Muscle of arm (tissue), 14 donors: ENCODE measurements at places on chromosomes 6 and 20.

DNA sequence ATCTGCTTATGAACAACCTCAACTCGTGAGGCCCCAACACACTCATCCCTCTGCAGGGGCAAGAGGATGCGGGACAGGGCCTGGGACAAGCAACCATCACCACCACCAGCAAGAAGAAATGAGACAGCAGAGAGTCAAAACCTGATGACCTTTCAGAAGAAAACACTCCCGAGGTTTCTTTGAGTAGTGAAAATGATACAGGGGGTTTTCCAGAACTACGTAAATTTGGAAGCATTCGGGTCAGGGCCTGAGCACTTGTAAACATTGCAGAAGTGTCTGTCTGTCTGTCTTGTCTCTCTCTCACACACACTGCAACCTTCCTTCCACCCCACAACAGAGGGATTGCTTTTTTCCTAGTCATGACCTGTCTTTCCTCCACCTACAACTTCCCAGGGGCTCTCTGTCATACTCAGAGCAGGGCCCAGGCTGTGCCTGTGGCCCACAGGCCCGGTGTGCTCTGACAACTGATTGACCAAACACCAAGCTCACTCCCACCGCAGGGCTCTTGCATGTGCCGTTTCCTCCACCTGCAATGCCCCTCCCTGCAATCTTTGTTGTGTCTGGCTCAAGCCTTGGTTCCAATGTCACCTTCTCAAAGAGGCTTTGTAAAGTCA lies 90.9 kb downstream of the BMP7 start:
- no peak for DNase-seq

- DNase-seq, result no peak
Measured at GRCh38 chr20:45407783-45408645, at the start of gene DBNDD2. DBNDD2 (plus strand) TSS chr20:45408289; CDS start chr20:45408468, 179 bp downstream.

DNA sequence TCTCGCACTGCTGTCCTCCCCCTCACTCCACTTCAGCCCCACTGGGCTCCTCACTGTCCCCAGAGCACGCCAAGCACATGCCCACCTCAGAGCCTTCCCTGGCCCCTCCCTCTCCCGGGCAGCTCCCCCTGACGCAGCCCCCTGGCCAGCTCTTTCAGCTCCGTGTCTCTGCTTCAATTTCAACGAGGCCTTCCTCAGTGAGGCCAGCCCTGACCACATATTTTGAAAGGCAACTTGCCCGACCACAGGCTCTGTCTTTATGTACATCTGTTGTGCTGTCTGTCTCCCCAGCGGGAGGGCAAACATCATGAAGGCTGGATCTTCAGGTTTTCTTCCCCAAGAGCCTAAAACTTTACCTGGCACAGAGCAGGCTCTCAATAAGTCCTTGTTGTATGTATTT lies 44.6 kb downstream of the JPH2 start:
- DNase-seq, result no peak

DNA sequence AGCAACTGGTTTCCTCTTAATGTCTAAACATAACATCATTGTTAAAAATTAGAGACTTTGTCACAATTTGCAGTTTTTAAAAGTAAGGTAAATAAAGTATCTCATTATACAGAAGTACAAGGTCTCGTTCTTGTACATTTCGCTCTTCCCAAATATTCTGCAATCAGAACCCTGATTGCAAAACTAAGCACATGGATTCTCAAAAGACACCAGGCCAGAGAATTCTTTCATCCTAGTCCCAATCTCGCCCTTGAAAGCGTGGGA lies 355 bp upstream of the AKAP7 start:
- DNase-seq, result no peak

DNA sequence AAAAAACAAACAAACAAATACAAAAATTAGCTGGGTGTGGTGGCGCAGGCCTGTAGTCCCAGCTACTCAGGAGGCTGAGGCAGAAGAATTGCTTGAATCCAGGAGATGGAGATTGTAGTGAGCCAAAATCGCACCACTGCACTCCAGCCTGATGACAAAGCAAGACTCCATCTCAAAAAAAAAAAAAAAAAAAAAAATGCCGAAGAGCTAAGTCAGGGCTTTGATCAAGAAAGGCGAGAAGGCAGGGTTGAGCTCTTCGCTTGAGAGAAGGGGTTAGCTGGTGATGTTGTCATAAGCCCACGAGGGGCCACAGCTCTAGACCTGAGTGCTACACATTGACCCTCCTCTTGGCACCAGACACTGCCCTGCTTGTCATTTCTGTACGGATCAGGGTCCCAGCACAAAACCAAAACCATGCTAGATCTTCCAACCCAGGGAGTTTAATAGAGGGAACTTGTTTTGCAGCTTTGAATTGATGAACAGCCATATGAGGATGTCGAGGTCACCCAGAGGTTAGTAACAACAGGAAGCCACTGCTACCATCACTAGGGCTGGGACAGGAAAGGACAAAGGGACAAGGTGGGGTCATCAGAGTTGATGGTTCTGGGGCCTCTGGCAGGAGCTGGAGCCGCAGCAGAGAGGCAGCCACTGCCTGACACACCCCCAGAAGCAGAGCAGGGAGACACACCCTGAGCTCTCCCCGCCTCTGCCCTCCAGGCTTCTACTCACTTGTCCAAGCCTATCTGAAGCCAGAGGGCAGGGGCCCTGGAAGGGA lies 122.7 kb downstream of the SNX5 start:
- DNase-seq, result no peak

- DNase-seq, result no peak
Measured at GRCh38 chr20:50330504-50331313, 140.1 kb downstream of the CEBPB start.

GRCh38 chr6:167416676-167417430 lies 92.0 kb downstream of the TTLL2 start:
- no peak for DNase-seq

DNA sequence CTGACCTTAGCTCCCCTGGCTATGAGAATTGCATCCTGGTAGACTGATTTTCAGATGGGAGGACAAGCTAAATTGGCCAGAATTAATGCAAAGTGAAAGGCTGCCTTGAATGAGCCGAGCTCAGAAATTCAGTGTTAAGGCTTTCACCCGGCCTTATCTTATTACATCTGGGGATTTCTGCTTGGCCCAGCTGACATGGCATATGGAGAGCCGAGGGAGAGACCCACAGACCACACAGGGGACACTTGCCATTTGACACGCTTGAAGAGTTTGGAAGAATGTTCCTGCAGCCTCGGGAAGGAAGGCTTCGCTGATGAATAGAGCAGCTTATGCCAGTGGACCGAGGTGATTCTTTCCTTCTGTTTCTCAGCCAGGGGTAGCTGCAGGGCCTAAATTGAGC lies 9.0 kb downstream of the MOCS3 start:
- no peak for DNase-seq

GRCh38 chr6:73657201-73657600 lies 3.4 kb upstream of the SLC17A5 start:
- no peak for DNase-seq

GRCh38 chr6:70371454-70372105 lies 41.7 kb upstream of the FAM135A start:
- DNase-seq, result peak; percentile 16

- DNase-seq, result no peak
Measured at GRCh38 chr6:25324066-25324762, 45.0 kb downstream of the CARMIL1 start.

DNA sequence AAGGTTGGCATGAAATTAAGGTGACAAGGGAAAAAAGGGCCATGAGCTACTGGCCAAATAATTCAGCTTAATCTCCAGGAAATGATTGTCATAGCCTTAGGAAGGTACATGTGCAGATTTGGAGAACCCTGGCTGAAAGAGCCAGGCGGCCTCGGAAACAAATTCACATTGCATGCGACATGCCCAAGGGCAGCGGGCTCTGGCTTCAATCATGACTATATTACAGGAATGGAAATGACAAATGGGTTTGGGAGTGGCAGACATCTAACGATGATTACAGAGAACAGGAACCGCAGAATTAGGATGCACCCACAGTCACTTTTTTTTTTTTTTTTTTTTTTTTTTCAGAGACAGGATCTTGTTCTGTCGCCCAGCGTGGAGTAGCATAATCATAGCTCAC lies 112.4 kb upstream of the SALL4 start:
- DNase-seq, result no peak

DNA sequence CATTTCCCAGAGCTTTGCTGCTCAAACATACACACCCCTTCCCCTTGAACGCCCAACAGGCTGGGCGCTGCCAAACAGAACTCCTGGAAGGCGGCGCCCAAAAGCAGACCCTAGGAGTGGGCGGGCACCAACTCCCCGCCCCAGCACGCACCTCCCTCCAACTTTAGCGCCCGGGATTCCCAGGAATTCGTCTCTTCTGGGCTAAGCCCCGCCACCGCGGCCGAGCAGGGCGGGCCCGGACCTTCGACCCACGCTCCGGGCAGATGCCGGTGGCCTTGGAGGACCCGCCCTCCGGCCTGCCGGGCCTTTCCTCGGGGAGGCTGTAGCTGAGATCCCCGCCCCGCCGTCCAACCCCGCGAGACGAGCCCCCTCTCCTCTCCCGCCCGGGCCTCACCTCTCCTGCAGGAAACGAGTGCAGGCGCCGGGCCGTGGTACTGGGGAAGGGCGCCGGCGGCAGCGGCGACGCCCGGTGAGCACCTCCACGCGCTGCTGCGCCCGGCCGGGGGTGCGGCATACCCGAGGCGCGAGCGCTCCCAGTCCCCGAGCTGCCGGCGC lies 659 bp downstream of the MCUR1 start:
- DNase-seq, result peak; percentile 65

DNA sequence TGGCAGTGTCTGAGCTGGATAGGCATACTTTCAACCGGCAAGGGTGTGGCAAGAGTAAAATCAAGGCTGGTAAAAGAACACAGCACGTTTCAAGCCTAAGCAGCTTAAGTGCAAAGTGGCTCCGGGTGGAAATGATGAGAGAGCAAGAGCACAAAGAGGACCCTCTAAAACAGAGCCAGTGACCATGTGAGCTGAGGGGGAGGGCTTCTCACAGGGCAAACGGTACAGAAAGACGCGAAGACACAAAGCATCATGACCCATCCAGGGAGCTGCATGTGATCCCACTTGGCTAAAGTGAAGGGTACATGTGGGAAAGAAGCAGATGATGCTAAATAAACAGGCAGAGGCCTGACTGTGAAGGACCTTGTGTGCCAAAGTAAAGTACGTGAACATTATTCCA lies 25.7 kb downstream of the FKBP5 start:
- no peak for DNase-seq

DNA sequence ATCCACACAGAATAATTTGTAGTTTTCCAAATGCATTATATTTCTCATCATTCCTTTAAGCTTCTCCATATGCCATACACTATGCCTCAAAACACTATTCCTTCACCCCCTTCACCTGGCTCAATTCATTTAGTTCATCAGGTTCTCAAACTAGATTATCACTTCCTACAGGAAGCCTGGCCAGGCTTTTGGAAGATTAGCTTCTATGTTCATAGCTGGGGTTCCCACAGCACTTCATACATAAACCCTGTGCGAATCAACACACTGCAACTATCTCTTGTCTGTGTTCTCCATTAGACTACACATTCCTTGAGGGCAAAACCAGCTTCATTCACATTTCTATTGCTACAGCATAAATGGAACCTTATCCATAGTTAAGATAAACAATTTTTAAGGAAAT lies 40.5 kb upstream of the PLN start:
- no peak for DNase-seq

GRCh38 chr20:38211200-38212097 lies 46.4 kb upstream of the TGM2 start:
- DNase-seq, result no peak

- peak; percentile 49 for DNase-seq
Measured at GRCh38 chr20:47024461-47024937, 129.9 kb downstream of the EYA2 start.

GRCh38 chr20:15836634-15837033 lies 736.6 kb downstream of the KIF16B start:
- no peak for DNase-seq

DNA sequence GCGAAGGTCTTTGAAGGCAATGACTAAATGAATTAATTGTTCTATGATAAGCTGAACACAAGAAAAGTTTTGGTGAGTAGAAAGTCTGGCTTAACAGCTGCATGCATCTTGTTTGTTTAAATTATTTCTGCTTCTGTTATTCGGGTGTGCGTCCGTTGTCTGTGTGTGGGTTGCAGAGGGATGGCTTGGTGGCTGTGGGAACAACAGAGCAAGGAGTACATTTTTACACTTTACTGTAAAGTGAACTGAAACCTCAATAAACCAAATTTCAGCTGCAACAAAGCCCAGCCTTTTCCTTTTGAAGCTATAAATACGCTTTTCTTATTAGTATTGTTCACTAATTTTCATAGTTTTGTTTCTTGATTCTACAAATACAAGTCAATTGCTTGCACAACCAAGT lies 3.5 kb upstream of the LAMP5 start:
- DNase-seq, result no peak

GRCh38 chr6:28442586-28442985 lies 705 bp downstream of the ZSCAN23 start:
- DNase-seq, result no peak

DNA sequence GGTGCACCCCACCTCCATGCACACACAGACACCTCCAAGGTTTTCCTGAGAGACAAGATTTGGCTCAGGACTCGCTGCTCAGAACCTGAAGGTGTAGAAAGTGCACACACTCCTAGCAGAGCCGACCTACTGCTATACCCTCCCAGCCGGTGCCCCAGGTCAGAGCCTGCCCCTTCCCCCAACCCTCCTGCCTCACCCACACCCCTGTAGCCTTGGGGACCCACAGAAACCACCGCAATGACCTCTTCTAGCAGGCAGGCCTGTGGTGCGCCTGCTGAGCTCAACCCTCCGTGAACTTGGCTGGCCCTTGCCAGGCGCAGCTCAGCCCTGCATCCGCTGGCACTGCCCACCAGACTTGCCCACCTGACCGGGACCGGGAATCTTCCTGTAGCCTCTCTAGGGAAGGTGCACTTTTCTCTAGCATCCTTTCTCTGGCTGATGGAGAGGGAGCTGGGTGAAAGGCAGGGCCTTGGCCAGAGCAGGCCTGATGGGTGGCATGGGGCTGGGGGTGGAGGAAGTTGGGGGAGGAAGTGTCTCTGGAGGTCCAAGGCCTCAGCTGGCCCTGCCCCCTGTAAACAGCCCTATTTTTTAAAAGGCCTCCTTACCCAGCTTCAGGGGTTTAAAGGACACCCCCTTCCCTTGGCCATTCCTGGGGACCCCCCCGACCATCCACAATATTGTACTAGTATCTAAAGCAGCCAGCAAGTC lies 36.9 kb upstream of the SLCO4A1 start:
- DNase-seq, result no peak

GRCh38 chr20:24968278-24968800 lies 19.3 kb downstream of the CST7 start:
- DNase-seq, result no peak
